ENCODE measurements at places on chromosomes 6 and 20.

DNA sequence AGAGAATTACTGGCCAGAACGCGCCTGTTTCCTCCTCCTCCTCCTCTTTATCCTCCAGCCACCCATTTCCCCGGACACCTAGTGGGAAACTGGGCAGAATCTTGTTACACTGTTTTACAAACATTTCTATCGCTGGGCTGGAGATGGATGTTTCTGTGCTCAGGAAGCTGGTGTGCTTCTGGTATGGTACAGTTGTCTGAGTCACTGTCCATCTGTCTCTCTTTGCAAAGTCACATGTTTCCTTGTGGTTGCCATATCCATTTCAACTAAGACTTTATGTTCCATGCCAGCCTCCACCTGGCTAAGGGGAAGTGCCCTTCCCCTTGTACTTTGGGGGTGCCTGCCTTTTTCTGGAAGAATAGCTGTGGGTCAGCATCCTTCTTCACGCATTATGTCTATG, 52.9 kb upstream of the SLC22A16 start:
- peak; percentile 67 for DNase-seq

- no peak for DNase-seq
These were observed 162.7 kb downstream of the TBC1D7 start for GRCh38 chr6:13165502-13166172.

DNA sequence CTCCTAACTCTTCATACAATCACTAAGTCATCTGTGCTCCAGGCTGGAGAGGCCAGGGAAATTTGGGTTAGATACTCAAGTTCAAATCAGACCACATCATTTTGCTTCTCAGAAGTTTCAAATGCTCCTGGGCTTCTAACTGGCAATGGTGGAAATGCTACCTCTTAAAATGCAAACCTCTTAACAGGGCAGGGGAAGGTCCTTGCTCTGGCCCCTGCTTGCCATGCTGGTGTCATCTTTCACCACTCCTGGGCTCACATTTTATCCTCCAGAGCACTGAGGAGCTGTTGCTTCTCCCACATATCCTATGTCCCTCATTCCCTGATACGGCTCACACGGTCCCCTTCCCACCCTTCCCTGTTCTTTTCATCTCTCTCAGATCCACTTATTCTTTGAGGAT, 41.8 kb upstream of the NT5E start:
- no peak for DNase-seq

DNA sequence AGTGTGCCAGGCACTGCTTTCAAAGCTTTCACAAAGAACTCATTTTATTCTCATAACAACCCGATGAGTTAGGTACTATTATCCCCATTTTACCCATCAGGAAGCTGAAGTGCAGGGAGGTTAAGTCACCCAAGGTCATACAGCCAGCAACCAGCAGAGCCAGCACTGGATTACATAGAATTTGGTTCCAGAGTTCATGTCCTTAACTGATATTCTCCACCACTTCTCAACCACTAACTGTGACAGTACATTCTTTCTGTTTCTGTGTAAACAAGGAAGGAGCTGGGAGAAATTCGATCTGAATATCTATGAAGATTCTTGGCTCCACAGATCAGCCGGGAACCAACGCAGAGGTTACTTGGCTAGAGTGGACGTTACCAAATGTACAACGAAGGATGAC, 98.0 kb downstream of the KIF16B start:
- DNase-seq, result peak; percentile 45

DNA sequence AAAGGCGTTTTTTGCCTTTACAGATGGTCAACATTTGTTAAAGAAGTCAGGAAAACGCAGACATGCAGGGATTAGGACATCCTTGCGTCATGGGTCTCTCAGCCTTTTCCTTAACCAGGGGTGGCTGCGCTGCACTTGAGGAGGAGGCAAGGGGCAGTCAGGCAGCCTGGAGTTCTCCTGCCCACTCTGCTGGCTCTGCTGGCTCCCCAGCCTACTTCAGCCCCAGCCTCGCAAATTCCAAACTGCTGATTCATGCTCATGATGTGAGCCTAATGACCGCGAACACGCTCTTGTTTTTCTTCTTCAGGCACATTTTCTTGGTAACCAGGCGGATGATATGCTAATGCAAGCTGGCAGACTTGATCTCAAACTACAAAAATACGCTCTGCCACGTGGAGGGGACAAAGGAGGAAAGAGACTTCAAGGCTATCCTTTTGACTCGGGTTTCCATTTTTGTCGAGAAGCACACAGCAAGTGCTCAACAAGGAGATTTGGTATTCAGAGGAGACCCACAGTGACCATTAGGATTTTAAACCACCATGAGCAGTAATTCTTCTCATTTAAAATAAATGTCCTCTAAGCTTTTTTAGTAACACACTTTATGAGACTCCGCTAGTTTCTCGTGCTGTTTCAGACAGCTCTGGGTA, 290.3 kb upstream of the STXBP5 start:
- peak; percentile 99 for DNase-seq

- DNase-seq, result no peak
These were observed 7.4 kb upstream of the SLC12A5 start for GRCh38 chr20:46021361-46022359.

GRCh38 chr6:57137350-57137749, 34.8 kb upstream of the BAG2 start:
- no peak for DNase-seq

GRCh38 chr6:18380158-18380836, 6.9 kb upstream of the RNF144B start:
- no peak for DNase-seq

GRCh38 chr20:56715902-56716519, 86.9 kb downstream of the TFAP2C start:
- DNase-seq, result no peak

GRCh38 chr6:136073216-136073615, 176.9 kb downstream of the MTFR2 start:
- peak; percentile 21 for DNase-seq

GRCh38 chr6:123000244-123000770, 4.3 kb downstream of the CLVS2 start:
- DNase-seq, result no peak

DNA sequence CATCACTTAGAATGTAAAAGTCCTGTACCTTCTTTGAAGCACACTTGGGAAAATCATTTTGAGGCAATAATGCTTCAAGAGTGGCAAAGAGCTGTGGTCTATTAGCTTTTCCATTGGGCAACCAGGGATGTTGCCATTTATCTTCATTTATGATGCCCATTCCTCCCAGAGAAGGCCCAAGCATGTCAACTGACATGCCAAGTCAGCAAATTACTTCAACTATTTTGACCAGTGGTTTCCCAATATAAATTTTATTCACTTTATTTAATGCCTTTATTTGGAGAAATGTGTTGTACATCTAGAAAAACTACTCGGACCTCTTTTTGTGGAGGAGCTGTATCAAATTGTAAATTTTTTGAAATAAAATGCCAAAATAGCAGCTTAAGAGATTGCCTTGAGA, 164.1 kb upstream of the PCSK2 start:
- DNase-seq, result no peak

GRCh38 chr20:62190639-62191411, 8.0 kb downstream of the MTG2 start:
- no peak for DNase-seq

GRCh38 chr6:150116200-150116800, 26.5 kb upstream of the PPP1R14C start:
- no peak for DNase-seq

DNA sequence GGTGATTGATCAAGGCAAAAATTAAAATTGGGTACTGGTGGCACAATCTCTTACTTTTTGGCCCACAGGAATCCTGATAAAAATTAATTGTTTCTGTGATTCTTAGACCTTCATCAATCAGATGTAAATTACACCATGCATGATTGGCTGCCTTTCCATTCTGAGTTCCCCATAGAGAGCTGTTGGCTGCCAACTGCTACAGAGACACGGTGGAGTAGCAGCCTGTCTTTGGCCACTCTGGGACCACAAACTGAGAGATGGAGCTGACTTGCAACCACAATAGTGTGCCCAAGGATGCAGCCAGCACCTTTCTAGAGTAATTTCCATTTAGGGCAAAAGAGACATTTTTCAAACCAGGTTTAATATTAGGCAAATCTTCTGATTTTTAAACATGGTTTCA, 274.3 kb upstream of the MMS22L start:
- no peak for DNase-seq

- peak; percentile 47 for DNase-seq
These were observed 24.6 kb downstream of the RIPOR2 start for GRCh38 chr6:24910961-24911725.

DNA sequence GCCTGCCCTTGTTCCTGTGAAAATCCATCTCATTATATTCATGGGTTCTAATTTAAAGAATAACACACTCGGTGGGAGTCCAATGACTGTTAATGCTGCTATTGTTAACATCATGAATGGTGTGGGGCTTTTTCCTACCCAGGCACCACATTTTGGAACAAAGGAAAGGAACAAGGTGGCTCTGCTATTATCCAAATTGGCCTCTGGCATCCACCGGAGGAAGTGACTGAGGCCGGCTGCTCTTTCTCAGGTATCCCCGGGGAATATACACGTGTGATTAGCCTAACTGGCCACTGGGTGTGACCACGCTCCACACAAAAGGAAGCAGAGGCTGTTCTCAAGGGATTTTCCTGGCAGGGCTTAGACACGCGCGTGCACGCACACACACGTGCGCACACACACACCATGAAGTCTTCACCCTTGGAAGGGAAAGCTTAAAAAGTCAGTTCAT, 601.2 kb upstream of the ARID1B start:
- DNase-seq, result no peak

DNA sequence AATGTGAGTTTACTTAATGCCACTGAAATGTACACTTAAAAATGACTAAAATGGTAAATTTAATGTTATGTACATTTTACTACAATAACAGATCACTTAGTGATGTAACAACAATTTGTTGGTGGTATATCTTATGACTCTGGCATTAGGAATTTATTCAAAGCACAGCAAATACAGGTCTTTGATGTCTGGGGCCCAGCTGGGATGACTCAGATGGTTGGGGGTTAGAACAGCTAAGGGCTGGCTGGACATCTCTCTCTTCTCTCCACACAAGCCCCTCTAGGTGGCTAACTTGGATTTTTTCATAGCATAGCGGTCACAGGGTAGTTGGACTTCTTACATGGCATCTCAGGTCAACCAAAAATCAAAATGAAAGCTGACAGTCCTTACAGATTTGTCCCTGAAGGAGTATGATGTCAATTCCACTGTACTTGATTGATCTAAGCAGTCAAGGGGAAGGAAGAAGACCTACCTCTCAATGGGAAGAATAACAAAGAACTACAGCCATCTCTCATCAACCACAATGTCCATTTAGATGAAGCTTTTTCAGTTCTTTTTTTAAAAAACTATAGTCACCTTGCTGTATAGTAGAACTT, 37.5 kb upstream of the LCA5 start:
- DNase-seq, result peak; percentile 84

DNA sequence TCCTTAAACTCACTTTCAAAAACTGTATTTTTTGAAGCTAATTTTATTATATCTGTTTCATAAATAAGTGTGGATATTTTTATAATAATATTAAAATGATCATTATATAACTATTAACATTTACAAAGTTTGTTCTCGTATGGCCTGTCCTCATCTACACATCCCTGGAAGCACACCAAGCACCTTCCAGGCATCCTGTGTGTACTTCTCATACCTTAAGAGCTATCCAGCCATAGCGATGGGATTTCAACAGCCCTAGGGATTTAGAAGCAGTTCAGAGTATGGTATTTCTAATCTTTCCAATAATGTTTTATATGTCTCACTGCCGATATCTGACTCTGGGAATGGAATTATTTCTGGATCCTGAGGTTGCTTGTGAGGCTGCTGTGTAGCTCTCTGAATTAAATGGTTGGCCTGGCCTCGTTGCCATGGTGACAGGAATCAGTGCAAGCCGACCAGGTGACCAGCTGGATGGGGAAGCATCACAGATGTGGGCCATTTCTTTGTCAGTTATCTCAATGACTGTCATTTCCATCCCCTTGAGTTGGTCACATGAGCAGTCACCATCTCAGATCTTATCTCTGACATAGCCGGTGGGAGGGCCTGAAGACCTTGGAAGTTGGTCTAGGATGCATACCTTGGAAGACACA, 265.2 kb upstream of the RIN2 start:
- no peak for DNase-seq

DNA sequence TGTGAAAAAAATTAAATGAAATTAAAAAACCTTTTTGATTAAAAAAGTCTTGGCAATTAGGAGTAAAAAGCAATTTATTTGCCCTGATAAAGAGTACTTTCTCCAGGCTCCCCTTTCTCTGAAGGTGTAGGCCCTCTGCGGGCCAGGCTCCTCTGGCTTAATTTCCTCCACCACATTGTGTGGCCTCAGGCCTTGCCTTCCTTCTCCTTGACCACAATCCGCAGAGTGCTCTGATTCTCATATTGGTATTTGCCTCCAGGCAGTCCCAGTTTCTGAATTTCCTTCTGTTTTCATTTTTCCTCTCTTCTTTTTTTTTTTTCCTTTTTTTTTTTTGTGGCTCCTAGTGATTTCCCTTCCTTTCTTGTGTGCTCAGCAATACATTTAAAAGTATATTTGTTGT, 96.4 kb downstream of the AIG1 start:
- no peak for DNase-seq

DNA sequence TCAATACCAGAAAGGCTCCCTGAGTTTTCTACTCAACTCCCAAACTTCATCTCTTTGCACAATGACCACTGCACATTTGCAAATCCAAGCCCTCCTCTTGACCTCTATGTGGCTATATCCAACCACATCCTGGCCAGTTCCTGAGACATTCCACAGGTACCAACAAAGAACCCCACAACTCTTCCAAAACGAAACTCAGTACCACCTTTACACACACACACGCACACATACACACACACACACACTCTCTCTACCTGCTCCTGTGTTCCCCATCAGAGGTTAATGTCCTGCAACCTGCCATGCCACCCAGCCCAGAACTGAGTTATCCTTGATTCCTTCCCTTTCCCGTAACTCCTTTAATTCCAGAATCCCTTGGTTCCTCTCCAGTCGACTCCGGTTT, 58.5 kb downstream of the CHD6 start:
- DNase-seq, result no peak

DNA sequence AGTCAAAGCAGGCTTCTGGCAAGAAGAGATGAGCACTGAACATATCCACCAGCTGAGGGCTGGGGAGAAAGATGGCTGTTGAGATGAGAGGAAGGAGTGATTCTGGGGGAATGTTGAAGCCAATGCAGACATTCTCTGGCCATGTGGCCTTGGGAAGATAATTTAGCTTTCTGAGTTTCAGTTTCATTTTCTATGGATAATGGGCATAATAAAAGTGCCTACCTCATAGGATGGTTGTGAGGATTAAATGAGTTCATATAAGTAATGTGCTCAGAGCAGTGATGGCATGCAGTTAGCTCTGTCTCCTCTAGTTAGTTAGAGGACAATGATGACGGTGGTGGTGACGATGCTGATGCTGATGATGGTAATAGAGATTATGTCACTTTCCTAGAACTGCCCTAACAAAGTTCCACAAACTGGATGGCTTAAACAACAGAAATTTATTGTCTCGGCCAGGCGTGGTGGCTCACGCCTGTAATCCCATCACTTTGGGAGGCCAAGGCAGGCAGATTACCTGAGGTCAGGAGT, 18.5 kb upstream of the KCNK5 start:
- DNase-seq, result no peak

GRCh38 chr6:7390226-7390878, 744 bp downstream of the RIOK1 start:
- no peak for DNase-seq

GRCh38 chr6:158422629-158423238, 110.5 kb downstream of the TULP4 start:
- peak; percentile 34 for DNase-seq
